NCI-H1436 treated with DMSO at 0.1 percent for 48 hours (cell line): ENCODE measurements at places on chromosomes 4 and X.

DNA sequence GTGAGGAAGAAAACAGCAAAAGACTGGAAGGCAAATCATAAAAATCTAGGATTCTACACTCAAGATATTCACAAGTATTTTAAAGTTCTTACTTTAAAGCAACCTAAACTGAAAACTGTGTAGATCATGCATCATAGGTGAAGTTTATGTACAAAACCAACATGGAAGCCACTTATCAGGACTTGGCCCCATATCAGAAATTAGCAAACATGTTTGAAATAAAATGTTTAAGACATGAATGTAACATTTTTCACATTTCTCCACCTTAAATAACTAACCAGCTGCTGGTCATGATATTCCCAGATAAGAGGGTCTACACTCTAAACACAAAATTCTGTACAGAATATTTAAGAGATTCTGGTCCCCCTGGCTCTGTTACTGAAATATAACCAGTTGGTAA is 38.5 kb downstream of the APBB2 start:
- no peak for DNase-seq

GRCh38 chr4:51866835-51867234 is 23.9 kb downstream of the DCUN1D4 start:
- DNase-seq: no peak

- DNase-seq: no peak
Measured at GRCh38 chr4:3355266-3355748, 62.5 kb downstream of the RGS12 start.

- DNase-seq: no peak
Measured at GRCh38 chr4:170729236-170729635, 639.5 kb upstream of the AADAT start.

DNA sequence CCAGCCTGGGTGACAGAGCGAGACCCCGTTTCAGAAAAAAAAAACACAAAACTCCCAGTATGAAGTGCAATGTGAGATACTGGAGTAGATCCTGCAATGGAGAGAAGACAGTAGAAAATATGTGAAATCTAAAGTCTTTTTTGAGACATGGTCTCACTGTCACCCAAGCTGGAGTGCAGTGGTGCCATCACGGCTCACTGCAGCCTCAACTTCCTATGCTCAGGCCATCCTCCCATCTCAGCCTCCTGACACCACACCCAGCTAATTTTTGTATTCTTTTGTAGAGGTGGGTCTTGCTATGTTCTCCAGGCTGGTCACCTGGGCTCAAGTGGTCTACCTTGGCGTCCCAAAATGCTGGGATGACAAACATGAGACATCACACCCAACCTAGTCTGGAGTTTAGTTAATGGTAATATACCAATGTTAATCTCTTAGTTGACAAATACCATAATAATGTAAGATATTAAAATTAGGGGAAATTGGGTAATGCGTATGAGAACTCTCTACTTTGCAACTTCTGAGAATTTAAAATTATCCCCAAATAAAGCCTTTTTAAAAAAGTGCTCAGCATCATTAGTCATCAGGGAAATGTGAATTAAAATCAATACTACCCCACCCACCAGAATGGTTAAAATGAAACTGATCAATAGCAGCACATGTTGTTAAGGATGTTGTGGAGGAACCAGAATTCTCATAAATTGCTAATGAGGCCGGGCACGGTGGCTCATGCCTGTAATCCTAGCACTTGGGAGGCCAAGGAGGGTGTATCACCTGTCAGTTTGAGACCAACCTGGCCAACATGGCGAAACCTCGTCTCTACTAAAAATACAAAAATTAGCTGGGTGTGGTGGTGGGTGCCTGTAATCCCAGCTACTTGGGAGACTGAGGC is 15.0 kb downstream of the RBMX start:
- no peak for DNase-seq

DNA sequence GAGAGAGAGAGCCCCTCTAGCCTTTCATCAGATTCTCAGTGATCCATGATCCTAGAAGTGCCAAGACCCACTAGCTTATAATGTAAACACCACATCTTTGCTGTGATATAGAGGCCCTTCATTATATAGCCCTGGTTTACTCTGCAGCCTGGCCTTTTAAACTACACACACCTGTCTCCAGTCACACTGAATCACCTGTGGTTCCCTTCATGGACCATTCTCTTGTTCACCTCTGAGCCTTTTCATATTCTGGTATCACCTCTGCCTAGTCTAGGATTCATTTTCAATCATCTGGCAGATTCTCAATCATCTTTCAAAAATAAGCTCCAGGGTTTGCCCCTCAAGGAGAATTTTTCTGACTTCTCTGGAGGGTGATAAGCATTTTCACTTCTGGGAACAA is 50.0 kb upstream of the CD40LG start:
- DNase-seq: no peak

DNA sequence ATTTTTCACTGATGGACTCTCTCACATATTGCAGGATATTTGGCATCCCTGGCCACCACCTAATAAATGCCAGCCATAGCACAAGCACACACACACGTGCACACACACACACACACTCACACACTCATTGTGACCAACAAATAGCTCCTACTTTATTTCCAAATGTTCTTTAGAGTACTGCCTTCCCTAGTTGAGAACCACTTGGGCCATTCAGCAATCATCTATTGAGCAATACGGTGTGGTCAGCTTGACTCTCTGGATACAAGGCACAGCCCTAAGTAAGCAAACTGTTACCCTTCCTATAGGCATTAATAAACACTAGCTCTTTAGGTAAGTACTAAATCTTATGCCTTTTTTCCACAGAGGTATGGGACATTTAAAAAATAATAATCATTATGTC is 21.1 kb downstream of the CORIN start:
- DNase-seq: no peak

DNA sequence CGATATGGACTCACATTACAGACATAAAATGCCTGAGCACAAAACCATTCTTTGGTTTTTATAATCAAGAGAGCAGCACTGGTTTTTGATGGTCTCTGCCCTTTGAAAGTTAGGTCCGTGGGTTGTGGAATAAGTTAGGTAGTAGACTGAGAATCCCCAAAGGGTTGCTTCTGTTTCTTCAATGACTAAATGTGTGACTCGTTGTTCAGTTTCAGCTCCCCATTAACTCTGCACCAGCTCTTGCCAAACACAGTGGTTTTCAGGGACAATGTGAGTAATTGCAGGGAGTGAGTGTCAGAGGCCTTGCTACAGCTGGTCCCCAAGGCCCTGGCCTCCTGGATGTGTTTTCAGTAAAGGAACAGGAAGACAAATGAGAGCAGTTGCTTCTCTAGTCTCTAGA is 24.8 kb downstream of the SMIM20 start:
- DNase-seq: no peak

DNA sequence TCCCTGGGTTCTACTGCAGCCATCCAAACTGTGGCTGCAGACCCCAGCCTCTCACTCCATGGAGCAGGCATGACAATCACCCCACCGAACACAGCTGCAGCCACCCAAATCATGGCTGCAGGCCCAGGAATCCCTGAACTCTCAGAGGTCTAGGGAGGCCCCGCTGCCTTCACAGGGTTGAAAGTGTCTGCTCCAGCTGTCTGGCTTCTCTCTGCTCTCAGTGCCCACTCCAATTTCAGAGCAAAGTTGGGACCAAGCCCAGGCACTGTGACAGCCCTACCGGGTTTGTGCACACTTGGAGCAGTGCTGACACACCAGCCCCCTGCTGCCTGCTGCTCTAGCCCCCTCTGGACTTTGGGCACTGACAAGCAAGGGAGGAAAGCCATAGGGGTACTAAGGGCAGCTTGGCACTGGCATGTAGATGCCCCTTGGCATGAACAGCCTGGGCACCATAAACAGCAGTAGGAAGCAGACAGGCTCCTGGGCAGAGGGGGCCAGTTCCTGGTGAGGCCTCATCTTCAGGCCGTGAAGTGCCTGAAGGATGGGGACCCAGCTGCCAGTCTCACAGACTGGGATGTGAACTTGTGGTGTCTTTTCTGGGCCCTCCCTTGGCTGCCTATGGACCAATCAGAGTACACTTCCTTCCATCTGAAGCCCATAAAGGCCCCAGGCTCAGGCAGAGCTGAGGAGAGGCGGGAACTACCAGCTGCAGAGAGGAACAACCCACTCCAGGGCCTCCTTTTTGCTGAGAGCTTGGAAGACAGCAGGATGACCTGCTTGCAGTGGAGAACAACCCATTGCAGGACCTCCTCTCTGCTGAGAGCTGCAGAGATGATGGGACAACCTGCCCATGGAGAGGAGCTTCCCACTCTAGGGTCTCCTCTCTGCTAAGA is 68.8 kb downstream of the TECRL start:
- no peak for DNase-seq

DNA sequence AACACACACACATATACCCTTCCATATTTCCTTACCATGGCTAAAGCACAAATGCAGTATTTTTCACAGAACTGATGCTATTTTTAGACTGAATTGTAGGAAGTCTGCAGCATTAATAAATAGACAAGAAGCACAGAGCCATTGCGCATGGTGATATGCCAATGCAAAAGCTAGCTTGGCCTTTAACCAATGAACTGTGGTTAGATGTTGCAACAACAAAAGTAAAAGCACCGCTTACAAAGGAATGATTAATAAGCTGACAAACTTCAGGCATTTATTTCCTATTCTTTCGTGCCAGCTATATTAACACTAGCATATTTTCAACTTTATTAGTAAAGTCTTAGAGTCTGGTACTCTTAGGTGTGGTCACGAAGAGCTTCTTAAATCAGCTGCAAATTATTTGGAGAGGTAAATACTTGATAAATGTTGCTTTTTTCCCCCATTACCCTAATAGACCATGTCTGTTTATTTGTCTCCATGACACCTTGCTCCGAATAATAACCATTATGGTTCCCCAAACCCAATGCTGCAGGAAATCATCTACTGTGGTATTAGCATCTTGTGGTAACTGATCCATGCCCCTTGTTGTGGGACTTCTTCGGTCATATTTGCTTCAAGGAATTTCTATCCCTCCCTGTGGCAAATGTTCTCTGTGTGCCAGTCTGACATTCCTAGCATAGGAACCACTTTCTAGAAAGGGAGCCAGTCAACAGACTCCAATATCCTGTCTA is 306.1 kb upstream of the TAPT1 start:
- DNase-seq: no peak

- DNase-seq: no peak
Measured at GRCh38 chrX:105349476-105349875, 129.0 kb upstream of the TEX13A start.

- no peak for DNase-seq
Measured at GRCh38 chr4:24730256-24731001, 64.9 kb upstream of the SOD3 start.

GRCh38 chrX:2841537-2841936 is 12.8 kb downstream of the GYG2 start:
- no peak for DNase-seq

DNA sequence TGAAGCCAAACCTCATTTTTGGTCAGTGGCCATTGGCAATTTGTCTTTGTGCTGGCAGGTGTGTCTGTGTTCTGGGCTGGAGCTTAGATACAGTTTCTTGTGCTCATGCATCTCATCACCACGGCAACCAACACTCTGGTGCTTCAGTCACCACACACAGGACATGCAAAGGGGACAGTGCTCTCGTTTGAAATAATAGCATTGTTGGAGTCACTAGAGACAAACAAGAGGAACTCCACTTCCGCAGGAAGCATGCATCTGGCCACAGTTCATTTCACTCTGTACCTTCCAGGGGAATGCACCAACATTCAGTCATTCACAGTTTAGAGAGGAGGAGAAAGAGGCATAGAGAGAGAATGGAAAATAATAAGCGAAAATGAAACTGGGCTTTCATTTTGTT is 267.4 kb downstream of the ANK2 start:
- no peak for DNase-seq

DNA sequence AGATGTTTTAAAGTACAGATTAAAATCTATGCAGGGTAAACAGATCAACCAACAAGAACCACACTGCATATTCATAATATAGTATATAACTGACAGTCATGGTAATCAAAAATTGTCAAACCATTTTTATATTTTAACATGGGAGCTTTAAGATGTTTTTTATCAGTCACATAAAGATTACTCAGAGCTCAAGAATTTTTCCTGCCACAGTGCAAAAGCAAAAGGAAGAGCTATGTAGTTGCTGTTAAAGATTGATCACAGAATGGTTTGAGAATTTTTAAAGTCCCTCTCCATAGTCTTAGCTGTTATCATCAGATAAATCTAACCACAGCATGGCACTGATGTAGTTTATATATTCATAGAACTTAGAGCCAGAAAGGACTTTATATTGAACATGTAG is 8.5 kb downstream of the RAB9B start:
- no peak for DNase-seq

DNA sequence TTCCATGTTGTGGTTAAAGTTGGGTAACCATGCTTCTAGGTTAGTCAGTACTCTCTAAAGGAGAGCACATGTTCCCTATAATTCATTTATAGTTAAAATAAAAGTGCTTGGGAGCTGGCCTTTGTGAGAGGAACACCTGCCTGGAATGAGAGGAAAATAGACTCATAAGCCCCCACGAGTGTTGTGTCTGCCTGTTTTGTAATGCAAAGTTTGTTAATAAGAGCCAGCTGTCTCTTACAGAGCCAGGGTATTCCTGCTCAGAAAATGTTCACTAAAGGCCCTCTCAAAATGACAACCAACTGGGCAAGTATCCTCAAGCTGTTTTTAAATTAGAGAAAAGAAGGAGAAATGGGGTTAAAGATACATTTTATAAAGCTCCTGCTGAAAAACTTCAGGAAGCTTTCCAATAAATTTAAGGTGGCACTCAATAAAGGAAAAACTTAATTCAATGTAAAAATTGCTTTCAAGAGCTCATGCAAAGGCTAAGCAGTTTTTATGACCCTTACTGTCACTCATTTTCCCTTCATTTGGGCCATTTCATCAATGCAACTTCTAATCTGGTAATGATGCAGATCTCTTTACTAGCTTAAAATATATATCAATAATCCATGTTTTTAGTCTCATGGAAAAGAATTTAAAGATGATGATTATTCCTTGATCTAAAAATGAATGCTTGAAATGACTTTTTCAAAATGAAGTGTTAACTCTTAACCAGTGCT is 793.6 kb downstream of the STPG2 start:
- DNase-seq: no peak

DNA sequence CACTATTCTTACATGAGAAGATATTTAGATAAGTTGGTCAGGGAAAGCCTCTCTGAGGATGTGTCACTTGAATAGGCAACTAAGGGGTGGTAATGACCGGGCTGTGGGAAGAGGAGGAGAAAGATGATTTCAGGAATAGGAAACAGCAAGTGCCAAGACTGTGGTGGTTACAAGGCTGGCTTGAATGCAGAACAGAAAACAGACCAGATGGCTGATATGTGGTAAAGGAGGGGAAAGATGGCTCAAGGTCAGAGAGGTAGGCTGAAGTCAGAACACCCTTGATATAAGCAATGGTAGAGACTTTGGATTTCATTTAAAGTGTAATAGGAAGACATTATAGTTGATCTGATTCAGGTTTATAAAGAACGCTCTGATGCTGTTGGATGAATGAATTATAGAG is 15.0 kb downstream of the TLR7 start:
- no peak for DNase-seq

DNA sequence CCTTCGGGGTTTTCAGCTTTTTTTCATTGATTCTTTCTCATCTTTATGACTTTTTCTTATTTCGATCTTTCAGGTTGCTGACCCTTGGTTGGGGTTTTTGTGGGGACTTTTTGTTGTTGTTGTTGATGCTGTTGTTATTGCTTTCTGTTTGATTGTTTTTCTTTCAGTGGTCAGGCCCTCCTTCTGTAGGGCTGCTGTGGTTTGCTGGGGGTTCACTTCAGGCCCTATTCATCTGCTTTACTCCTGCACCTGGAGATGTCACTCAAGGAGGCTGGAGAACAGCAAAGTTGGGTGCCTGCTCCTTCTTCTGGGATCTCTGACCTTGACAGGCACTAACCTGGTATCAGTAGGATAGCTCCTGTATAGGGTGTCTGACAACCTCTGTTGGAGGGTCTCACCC is 39.9 kb upstream of the PCDH18 start:
- DNase-seq: no peak

GRCh38 chr4:169417629-169418282 is 147.0 kb upstream of the SH3RF1 start:
- DNase-seq: no peak
